ENCODE measurements at places on chromosomes 1 and 21.

GRCh38 chr1:234473118-234473517, 5.9 kb downstream of the TARBP1 start:
- DNase-seq: no peak

DNA sequence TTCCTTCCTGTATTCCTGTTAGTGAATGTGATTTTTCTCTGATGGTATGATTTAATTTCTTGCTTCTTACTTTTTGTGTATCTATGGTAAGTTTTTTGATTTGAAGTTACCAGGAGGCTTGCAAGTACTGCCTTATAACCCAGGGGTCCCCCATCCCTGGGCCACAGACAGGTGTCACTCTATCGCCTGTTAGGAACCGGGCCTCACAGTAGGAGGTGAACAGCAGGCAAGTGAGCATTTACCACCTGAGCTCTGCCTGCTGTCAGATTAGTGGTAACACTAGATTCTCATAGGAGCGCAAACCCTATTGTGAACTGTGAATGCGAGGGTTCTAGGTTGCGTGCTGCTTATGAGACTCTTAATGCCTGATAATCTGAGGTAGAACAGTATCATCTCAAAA, 143.3 kb downstream of the RPS6KC1 start:
- DNase-seq: no peak

DNA sequence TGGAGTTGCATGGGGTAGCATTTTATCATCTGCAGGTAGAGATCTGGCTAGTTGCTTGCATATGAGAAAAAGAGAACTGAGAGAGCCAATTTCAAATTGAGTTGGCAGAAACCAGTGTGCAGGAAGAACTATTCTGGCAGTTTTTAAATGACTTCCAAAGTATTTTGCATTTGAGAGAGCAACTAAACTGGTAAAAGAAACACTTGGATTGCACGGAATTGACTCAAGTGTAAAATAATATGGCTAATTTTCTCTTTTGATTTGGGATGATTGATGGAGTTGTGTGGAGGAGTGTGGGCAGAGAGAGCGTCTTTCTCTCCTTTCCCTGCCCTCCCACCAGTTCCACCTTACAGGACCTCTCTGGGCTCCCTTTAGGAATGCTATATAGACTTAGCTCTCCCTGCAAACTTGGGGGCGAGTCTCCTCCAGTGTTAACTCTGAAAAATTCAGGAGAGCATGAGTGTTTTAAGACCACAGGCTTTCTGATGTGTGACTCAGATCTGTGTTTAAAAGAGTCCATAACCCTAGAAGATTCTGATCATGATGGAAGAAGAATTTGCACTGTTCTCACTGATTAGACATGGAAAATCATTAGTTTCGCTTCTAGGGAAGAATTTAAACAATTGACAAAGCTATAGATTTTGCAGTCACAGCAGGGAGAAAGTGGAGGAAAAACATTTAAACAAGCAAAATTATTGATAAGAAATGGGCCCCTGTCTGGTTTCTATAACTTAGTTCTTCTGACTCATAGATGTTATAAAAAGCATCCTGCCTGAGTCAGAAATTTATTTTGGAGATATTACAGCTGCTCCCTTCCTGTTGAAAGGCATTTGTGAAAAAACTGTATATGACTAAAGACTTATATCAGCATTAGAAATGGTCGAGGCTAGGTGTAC, 24.9 kb upstream of the CTBS start:
- no peak for DNase-seq

DNA sequence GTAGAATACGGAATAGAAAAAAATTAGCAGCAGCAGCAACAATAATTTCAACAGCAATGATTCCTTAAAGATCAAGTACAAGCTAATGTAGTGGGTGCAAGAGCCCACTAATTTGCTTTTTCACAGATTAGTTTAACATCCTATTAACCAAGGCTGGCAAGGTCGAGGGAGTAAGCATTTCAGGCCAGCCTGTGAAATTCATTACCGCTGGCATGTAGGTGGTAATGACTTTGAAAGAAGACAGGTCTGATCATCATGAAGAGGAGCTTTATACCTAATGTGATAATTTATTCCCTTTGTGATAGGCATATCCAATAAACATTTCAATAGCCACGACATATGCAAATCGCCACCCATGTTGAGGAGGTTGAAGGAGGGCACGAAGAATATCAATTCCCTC, 11.2 kb upstream of the PRDM15 start:
- DNase-seq: no peak

- DNase-seq: no peak
These were observed 63.1 kb upstream of the MUTYH start for GRCh38 chr1:45403298-45403697.

DNA sequence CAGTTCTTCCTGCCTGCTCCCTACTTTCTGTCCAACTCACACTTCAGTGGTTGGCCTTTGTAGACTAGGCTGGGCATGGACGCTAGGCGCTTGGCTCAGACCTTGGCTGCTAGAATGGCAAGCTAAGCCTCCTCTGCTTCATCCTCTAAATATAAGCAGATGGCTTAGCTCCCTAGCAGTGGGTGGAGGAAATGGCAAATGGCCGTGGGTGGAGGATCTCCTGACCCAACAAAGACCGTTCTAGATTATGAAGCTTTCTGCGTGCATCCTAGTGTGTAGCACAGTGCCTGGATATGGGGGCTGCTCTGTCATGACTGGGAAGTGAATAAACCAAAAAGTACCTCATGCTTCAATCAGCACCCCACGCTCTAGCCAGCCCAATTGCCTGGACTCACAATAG, 10.4 kb upstream of the ETV3L start:
- DNase-seq: no peak
